ENCODE measurements at places on chromosomes 7 and 10.

DNA sequence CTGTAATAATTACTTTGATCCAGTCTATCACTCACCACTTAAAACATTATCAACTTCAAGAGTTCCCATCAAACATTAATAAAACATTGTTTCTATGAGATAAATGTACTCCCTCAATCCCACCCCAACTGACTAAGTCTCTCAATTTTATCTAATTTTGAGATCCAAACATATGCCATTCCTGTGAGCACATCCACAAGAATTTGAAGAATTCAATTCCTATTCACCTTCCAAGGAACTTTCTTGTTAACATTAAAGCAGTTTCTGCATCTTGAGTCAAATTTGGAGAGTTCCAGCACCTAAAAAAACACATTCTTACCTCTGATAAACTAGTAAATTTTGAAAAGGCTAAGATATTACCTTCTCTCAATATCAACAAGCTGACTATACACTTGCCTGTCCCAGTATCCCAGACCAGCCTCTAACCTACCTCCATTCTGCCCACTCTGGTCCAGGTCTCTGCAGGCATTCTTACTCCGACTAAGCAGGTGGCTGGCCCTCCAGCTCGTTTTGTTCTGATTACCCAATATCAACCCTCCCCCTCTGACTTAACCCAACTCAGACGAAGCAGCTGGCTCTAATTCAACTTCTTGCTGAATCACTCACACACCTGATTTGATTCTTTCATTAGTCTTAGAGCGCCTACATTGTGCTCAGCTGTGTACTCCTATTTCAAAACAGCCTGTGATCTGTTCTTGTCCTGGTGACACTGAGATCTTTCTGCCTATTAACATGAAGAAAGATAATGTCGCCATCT, 275.2 kb downstream of the IPMK start:
- no peak for DNase-seq

DNA sequence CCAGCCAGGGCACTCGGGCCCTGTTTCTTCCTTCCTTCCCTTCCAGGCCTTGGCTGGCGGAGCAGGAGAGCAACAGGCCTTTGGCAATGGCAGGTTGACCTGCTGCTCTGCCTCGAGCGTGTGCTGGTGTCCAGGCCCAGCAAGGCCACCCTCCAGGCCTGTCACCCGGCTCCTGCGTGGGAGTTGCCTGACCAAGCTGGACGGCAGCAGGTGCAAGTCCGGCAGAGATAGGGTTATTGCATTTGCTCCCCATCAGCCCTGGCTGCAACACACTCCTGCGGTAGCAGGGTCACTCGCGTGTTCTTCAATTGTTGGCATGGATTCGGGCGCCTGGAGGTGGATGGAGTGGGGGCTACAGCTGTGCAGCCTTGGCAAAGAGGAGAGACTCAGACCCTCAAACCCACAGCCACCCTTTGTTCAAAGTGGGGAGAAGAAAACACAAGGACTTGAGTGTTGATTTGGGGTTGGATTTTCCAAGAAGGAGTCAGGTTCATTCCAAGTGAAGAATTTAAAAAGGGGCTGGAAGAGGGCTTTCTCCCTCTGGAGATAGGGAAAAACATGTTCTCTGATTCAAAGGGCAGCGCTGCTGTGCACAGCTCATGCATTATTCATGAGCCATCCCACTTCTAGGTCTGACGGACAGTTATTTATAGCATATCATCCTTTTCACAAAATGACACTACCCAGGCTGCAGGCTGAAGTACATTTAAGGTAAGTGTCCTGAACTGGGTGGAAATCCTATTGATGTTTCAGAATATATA, 64.2 kb upstream of the PITRM1 start:
- no peak for DNase-seq

DNA sequence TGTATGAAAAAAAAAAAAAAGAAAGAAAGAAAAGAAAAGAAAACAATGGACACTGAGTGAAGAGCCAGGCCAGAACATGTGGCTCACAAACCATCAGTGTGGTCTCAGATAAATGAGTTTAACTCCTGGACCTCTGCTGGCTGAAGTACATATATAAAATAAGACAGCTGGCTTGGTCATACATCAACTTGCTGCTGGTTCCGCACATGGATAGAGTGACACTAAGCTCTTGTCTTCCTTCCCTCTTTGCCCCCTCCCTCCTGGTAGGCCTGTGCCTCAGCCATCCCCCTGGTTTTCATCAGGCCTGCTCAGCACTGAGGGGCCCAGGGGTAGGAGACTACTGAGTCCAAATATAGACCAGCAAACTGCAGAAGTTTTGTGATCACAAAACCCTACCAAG, 58.1 kb upstream of the DGKI start:
- DNase-seq, result no peak

GRCh38 chr10:75181073-75181472, 29.5 kb upstream of the VDAC2 start:
- no peak for DNase-seq

DNA sequence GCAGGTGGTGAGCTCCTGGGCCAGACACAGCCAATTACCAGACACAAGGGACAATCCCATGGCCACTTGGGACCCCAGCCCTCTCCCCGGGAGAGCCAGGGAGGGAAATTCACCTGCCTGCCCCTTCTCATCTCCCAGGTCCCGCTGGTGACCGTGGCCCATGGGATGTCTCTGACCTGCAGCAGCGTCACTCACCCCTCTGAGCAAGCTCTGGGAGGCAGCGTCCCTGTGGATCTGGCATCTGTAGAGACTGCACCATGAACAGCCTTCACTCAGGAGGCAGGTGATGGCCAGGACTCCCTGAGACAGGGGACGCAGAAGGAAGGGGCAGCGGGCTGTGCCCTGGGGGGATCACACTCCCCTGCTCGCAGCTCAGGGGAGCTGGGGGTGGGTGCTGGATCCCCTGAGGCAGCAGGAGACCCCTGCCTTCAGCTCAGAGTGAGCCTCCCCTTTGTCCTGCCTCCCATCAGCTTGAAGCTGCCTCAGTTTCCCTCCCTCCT, 90.8 kb downstream of the FOXL3 start:
- DNase-seq, result no peak

DNA sequence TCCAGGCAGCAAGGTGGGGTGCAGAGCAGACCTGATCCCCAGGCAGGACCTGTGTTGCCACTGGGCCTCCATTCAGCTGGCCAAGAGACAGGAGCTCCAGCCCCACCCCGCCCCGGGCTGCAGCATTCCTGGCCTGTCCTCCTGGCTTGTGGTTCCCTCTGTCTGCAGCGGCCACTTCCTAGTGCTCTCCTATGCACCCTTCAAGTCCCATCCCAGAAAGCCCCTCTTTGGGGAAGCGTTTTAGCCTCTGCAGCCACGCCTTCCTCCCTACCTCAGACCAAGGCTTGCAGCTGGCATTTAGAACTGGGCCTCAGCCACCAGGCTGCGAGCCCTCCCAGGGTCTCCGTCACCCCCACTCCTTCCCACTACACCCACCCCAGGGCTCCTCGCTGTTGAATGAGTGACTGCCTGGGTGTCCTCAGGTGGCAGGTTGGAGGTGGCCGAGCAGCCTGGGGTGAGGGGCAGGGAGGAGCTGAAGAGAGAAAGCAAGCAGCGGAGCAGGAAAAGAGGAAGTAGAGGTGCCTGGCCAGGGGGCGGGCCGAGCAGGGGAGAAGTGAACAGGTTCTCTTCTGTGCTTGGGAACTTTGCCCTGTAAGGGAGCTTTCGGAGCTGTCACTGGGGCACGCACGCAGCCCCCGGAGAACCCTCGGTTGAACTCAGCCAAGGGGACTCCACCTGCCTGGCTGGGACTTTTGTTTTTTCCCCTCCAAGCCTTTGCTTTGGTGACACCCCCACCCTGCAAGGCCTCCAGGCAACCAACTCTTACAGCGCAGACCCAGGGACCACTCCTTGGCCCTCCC, 109.1 kb upstream of the TNRC18 start:
- DNase-seq, result no peak

DNA sequence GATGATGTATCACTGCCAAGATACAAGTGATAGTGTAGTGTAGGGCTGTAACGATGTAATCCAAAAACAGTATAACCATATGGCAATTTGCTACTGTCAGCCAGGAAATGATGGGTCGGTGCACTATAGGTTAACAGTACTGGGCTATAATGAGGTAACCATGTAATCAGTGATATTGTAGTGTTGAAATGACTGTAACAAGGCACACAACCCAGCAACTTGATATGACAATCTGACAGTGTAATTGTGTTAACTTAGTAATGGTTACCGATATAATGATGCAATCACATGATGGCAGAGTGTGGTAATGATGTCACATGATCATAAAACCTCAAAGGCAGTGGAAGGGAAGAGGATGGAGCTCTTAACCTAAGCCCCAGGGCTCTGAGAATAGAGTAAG, 73.8 kb upstream of the SLF2 start:
- DNase-seq, result no peak

- no peak for DNase-seq
Observed at GRCh38 chr7:106566672-106567071, 94.3 kb downstream of the CCDC71L start.

DNA sequence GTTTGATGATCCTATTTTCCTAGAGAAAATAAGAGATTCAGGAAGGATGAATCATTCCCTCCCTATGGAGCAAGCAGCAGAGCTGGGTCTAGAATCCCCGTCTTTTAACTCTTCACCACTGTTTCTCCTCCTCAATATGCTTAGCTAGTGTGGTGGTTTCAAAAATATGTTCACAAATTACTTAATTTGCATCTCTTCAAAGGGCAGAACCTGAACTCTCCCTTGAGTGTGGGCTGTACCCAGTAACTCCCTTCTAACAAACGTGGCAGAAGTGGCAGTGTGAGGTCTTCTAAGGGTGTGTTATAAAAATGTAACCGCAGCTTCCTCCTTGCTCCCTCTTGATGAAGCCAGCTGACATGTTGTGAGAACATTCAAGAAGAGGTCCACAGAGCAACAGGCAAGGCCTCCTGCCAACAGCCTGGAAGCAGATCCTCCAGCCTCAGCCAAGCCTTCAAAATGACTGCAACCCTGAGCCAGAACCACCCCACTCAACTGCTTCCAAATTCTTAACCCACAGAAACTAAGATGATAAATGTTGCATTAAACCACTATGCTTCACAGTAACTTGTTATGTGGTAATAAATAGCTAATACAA, 36.6 kb downstream of the SRPK2 start:
- no peak for DNase-seq

DNA sequence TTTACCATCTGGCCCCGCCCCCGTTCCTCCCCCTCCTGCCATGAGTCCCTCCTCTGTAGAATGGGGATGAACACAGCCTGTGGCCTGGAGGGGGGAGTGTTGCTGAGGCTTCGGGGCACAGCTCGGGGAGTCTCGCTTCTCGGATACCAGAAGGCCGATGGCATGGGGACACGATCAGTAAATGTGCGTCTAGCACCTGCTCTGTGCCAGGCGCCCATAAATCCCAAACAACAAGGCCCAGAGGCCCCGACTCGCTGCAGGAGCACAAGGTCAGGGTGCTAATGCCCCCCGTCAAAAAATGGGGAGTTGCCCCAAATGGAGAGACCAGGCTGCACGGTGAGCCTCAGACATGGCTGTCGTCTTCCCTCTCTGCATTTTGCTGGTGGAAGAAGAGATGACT, 40.7 kb downstream of the JAKMIP3 start:
- DNase-seq, result no peak

- no peak for DNase-seq
Observed at GRCh38 chr10:125359401-125359800, 199.0 kb upstream of the CTBP2 start.

GRCh38 chr7:27146491-27147198, 929 bp downstream of the HOXA6 start:
- DNase-seq, result no peak

GRCh38 chr10:77932016-77932715, 5.6 kb upstream of the DLG5 start:
- DNase-seq, result no peak

DNA sequence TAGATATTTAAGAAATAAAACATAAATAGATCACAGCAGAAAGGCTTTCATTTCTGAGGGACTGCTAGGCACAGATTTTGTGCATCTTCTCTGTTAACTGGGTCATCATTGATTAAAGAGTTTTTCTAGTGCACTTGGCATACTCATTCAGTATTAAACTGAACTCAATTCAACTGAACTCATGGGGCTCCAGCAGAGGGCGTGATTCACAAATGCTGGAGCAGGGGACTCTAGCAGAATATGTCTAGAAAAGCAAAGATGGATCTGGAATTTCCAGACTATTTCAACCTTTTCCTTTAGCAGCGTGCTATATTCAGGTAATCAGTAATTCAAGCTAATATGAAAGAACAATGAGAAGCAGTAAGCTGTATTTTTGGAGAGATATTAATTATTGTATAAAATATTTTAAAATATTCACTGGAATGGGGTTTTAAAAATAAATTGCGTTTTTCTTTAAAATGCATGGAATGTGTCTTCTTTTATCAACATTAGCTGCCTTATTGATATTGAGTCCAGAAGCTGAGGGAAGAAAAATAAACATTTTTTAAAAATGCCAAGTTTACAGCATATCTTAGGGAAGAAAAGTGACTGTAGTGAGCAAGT, 296.8 kb upstream of the CACNA2D1 start:
- no peak for DNase-seq

GRCh38 chr10:4669585-4669984, 156.4 kb upstream of the AKR1E2 start:
- DNase-seq, result no peak

DNA sequence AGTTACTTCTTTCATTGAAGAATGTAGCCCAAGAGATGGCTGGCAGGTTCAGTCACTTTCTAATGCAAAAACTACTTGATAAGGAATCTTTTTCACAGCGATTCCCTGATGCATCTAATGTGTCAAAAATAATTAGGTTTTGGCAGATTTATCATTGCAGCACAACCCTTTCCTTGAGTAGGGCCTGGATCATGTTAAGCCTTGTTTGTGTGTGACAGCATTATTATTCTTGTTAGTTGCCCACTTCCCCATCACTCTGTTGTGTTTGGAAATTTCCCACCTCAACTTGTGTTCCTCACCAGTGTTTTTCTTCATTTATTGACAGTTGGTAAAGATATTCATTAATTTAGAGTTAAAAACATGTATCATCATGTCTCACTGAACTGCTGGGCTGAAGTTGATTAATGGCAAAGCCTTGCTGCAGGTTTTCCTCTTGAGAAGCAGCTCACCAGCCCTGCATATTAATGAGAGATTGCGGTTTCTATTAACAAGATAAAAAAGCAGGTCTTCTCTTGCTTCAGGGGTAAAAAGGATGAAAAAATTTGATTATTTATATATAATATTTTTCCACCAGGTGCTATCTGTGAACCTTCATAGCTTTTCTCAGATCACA, 233.3 kb upstream of the MDFIC start:
- DNase-seq, result no peak

GRCh38 chr10:125238682-125239081, 78.3 kb upstream of the CTBP2 start:
- no peak for DNase-seq

GRCh38 chr7:69173846-69174245, 424.4 kb upstream of the AUTS2 start:
- no peak for DNase-seq

DNA sequence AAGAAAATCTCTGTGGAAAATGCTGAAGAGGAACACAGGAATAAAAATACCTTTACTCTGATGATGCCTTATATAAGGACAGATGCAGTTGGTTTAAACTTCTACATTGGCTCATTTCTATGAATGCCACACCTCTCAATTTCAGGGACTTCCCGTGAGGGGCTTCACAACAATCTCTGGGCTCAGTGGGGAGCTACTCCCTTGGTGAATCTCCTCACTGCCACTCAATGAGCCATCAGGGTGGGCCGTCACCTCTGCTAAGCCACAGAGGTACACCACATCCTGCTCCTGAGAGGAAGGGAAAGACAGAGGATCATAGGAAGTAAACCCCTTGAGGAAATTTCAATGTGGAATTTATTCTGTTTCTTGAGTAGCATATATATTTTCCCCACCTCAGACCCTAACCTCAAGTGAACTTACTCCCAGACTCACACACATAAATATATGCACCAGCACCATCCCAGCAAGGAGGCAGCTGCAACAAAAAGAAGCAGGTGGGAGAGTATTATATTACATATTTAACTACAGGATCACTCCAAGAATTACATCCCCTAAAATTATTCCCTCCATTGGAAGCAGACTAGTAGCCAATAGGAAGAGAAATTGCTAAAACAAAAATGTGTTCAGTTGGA, 63.3 kb upstream of the PRSS1 start:
- DNase-seq, result no peak

Data from NK-92 treated with Interleukin-12 subunit alpha and Interleukin-12 subunit beta, amount 100 ng/mL, for 24 hours (cell line).